NCI-H526 treated with DMSO at 0.1 percent for 48 hours (cell line): ENCODE measurements at places on chromosomes 4 and X.

- DNase-seq, result no peak
These were observed 231.8 kb downstream of the BANK1 start for GRCh38 chr4:102022343-102022742.

DNA sequence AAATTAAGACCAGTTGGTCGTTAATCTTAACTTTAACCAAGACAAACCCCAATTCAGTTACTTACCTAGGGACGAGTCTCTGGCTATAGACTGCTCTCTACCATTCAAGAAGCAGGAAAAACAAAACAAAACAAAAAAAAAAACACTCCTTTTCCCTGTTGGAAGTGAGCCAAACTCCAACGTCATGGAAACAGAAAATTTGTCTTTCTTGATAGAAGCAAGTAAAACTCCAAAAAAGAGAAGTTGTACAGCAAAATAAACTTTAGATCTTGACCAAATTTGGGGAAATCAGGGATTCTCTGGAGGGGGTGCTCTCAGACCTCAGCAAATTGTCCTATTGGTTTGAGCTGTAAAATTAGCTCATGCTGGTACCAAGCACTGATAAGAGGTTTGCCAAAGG, 3.7 kb downstream of the CNGA1 start:
- no peak for DNase-seq

DNA sequence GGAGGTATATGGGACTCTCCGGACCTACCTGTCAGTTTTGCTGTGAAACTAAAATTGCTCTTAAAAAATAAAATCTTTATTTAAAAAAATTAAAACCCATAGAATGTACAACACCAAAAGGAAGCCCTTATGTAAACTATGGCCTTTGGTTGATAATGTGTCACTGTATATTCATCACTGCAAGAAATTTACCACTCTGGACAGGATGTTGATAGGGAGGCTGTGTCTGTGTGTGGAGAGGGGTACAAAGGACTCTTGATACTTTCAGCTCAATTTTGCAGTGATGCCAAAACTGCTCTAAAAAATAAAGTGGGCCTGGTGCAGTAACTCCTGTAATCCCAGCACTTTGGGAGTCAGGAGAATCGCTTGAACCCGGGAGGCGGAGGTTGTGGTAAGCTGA, 2.9 kb upstream of the ZMYM3 start:
- DNase-seq, result no peak

GRCh38 chr4:145840801-145841200, 97.8 kb downstream of the ZNF827 start:
- no peak for DNase-seq

DNA sequence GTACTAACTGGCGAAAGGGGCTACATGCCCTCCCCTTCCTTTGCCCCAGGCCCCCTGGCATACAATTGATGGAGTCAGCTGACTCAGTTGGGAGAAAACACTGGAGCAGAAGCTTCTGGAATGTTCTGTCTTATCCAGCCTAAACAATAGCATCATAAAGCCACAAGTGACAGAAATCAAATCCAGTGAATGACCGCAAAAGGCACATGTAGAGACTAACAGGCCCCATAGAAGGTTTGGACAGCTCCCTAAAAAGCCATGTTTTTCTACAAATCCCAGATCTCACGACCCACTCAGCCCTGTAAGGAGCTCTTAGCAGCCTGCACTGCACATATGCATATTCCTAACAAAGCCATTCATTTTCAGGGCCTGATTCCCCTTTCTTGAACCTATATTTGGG, 25.1 kb downstream of the SCARB2 start:
- DNase-seq, result no peak

DNA sequence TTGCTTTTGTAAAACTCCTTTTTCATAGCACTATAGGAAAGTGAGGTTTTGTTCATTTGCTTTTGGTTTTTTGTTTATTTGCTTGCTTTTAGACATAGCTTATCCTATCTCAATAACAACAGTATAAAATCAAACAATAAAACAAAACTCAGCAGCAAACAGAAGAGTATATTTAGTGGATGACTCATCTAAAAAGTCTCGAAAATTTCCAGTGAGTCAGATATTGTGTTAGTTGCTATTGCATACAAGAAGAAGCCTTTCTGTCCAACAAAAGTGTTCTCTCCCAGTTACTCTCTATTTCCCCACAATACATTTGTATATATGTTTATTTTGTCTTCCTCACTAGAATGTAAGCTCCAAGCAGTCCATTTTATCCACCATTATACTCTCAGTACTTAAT, 36.0 kb upstream of the NPNT start:
- DNase-seq, result no peak

GRCh38 chr4:73801692-73802091, 34.8 kb upstream of the CXCL6 start:
- no peak for DNase-seq

DNA sequence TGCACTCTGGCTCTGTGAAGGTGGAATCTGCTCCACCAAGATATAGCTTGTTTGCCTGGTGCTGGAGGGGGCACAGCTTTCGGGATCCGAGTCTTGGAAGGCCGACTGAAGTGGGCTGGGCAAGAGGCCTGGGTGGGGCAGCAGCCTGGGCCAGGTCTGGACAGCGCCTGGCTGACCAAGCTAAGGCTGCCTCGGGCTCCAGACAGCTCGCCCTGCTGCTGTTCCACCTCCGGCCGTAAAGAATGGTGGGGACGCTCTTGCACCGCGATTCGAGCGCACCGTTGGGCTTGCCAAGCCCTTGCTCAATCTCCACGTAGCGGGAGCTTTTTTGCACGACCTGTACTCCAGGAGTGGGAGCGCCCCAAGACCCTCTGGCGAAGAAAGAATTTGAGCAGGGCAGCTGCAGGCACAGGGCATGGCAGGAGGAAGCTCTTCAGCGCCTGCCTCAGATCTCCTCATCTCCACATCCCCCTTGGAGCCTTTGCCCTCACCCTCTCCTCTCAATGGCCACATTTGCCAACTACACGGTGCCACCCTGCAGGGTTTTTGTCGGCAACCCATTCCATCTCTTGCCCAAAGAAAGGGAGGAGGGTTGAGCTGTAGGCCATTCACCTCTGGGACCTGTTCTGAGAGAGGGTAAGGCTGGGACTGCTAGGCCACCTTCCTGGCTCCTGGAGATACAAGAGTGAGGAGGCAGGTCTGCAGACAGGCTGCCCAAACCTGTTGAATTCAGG, 18.9 kb downstream of the CNGA2 start:
- no peak for DNase-seq

DNA sequence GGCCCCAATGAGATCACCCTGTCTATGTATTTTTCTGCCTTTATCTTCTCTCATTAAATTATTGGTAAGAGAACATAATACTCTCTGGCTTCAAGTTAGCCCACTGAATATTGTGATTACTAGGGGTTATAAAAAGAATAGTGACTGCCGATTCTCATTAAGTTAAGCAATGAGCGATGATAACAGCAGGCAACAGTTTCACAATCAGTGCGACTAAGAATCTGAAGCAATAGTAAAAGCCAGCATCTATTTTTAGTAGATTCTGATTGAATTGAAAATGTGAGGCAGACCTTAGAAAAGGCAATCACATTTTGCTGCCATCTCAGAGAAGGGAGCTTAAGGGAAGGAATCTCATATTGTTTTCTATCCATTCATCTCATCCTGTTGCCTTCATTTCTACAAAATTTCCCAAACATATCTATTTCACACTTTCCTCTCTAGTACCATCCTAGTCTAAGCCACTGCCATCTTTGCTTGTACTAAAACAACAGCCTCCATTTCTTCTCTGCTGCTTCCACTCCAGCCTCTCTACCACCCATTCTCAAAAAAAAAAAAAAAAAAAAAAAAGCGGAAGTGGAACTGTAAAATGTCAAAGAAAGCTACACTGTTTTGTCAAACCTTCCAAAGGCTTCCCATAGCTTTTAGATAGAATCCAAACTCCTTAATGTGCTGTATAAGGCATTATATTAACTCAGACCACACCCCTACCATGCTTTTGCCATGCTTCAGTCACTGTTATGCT, 17.4 kb downstream of the GABRA4 start:
- DNase-seq, result no peak

- DNase-seq, result peak; percentile 15
These were observed 129.7 kb downstream of the PLS3 start for GRCh38 chrX:115690511-115691216.

GRCh38 chr4:73481358-73481757, at the start of gene AFM:
TSS of gene AFM (plus strand) at chr4:73481745. CDS start at chr4:73481776, 31 bp downstream.
- DNase-seq, result no peak

DNA sequence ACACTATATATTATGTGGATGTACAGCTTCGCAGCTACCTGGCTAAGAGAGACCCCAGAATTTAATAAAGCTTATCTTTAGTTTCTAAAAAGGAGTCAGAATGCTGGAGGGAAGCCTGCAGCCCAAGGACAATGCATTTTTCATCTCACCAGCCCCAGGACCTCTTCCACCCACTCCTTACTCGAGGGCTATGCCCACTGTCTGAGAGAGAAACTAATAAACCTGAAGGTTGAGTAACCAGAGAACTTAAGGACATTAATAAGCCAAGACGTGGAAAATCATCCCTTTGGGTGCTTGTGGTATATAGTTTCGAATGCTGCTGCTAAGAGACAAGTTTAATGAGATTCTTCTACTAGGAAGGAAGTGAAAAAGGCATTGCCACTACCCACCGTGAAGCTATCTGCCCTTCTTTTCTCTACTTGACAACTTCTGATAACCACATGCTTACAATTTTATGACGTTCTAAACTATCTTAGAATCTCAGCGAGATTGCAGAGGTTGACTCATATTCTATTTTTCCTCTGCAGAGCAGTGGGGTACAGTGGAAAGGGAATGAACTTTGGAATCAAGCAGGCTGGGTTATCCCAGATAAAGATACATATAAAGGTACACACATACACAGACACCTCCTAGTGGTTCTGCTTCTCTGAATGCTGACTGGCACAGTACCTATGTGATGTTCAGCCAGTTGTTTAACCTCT, 3.3 kb downstream of the RELL1 start:
- no peak for DNase-seq

- no peak for DNase-seq
These were observed 59.4 kb downstream of the LCORL start for GRCh38 chr4:17962171-17962570.

DNA sequence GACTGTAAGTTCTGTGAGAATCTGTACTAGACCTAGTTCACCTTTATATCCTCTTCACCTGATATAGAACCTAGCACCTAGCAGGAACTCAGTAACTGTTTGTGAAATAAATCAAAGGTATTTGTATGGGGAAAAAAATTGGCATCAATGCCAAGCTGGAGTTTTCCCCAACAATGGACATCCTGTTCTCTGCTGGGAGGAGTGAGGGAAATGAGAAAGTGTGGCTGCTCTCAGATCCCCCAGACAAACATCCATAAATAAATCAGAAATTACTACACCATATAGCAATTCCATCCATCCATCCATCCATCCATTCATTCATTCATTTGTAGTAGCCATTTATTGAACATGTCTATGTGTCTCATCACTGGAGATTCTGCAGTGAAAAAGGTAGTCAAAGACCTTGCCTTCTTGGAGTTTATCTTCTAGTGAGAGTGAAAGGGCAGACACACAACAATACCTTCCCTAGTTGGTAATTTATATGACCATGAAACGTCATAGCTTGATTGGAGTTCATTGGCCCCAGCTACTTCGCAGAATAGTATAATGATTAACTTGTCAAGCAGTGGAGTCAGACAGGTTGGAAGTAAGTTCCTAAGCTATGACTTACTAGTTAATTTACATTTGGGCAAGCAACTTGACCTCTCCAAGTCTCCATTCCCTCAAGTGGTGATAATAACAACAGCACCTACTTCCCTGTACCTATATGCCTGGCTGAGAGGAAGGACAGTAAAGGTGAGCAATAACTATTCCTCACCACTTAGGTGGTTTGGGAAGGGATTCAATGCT, 98.7 kb upstream of the KIT start:
- DNase-seq, result no peak

GRCh38 chrX:110734894-110735541, 60.6 kb downstream of the CHRDL1 start:
- no peak for DNase-seq

DNA sequence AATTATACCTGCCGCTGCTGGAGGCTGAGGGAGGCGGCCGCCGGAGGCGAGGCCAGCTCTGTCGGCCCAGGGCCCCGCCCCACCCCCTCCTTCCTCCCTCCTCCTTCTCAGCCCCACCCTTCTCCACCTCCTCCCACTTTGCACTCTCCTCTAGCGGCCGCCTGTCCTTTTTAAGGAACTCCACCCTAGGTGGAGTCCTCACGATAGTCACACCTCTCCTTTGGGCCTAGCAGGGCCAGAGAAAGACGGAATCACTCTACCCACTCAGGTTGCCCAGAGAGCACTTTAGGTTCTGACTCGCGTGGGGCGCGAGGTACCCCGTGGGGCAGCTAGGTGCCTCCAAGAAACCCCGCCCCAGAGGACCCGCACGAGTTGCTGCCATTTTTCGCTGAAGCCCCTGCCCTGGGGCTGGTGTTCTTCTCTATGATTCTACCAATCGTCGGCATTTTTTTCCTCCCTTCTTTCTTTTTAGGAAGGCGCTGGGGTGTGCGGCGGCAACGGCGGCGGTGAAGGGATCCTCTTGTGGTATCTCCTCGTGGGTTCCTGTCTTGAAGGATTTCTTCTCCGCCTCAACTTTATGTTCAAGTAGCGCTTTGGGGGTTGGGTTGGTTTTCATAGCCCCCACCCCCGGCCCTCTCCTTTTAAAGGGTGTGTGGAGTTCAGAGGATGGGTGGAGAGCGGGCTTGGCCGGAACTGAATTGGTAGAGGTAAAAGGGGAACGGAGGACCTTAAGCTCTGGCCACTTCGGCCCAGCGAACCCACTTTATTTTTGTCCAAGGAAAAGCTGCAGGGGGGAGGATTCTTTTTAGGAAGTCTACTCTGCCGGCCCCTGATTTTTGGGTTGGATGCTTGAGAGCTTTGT, at the start of gene KLF8:
Gene KLF8 (plus strand): TSS at position 136 of the 862 bp plus-strand sequence. CDS start 979 bp downstream, outside the sequence.
- no peak for DNase-seq

DNA sequence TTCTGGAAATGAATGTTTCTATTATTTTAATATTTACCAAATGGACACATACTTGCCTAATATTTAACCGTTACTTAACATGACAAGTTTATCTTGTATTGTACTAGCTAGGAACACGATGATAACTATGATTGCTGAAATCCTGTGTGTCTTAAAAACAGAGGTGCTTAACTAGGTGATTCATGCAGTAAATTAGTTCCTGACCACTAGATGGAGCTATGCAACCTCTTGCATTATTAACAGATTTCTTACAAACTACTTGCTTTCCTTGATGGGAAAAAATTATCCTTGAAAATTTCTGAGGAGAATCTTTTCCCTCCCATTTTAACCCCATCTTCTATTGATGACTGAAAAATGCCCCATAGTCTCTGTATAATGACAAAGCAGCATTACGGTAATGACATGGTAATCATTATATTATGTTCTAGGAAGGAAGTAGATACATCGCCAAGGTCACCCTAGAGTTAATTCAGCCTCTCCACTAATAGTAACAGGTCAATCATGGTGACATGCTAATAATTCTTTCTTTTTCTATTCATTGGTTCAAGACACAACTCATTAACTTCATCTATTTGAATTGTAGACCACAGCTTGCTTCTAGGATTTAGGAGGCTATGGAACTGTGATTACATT, 844.2 kb downstream of the RAPGEF2 start:
- DNase-seq, result peak; percentile 49

DNA sequence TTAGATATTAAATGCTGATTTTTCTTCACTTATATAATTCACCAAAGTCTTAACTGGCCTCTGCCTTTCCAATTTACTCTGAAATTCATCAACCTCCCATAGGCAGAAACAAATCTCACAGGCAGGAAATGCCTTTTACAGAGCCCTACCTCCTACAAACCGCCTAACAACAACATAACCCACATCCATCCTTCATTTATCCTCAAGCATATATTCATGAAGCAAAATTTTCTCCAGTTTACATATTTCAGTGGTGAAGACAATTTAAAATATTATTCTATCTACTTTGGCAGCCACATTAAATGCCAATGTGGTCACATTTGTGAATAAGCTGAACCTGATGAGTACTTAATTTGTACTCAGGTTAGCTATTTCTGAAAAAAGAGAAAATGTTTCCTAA, 30.3 kb downstream of the SEPSECS start:
- DNase-seq, result no peak

GRCh38 chr4:43241104-43241503, 348.6 kb downstream of the GRXCR1 start:
- no peak for DNase-seq
